Cortex of kidney (tissue), 1 donor: ENCODE measurements at places on chromosomes 4 and X.

DNA sequence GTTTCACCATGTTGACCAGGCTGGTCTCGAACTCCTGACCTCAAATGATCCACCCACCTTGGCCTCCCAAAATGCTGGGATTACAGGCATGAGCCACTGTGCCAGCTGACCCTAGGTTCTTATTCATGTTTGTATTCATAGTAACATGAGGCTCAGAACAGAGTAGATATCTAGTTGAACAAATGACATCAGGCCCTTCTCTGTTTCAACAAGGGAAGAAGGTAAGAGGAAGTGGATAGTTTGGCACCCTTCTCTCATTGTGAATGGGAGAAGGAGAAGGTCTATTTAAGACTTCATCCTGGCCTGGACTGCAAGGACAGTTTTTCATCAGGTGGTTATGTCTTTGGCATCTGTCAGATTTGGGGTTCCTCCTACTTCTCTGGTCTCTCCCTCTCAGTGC, 13.8 kb downstream of the GJB1 start:
- DNase-seq = no peak

DNA sequence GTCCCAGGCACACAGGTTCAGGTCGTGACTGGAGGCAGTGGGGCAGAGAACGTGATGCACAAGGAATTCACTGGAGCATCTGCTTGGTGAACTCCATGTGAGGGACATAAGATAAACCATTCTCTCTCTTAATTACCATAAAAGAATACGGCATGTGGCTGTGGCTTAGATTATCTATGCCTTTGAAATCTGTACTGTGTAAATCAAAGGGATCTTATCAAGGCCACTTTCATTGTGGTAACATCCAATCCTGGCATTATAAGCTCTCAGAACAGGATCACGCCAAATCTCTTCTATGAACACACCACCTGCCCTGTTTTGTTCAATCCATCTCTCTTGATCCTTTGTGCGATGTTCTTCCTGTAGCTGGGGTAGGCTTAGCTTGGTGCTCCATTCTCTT, 192.3 kb downstream of the SPATA18 start:
- DNase-seq = no peak

DNA sequence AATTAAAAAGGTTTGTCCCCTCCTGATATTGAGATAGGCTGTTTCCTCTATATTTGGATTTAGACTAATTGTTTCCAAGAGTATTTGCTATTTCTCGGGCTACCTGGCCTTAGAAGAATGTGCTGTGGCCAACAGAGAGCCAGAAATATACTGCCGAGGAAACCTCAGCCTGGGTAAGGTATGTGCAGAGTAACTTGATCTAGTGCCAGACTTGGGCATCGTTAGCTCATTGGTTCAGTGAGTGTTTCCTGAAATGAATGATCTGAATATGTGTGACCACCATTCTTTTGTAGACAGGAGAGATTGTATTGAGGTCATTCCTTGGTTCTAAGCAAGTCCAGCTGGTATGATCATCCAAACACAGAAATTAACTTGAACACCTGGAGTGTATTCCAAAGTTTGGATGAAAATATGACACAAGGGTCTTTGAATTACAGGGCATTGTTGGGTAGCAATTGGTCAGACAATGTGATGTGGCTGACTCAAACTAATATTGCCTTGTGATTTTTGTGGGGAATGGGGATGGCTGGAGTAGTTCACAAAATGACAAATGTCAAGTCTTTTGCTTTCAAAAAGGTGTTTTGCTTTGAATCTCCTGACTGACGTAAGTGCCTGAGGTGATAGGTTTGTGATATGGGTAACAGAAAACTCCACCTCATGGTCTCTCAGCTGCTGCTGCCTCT, 100.2 kb upstream of the CXCL13 start:
- no peak for DNase-seq

DNA sequence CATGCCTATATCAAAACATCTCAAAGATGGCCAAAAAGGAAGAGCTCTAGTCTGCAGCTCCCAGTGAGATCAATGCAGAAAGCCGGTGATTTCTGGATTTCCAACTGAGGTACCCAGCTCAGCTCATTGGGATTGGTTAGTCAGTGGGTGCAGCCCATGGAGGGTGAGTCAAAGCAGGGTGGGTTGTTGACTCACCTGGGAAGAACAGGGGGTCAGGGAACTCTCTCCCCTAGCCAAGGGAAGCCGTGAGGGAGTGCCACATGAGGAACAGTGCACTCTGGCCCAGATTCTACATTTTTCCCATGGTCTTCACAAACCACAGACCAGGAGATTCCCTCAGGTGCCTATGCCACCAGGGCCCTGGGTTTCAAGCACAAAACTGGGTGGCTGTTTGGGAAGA, 57.3 kb upstream of the FGF16 start:
- DNase-seq = no peak

DNA sequence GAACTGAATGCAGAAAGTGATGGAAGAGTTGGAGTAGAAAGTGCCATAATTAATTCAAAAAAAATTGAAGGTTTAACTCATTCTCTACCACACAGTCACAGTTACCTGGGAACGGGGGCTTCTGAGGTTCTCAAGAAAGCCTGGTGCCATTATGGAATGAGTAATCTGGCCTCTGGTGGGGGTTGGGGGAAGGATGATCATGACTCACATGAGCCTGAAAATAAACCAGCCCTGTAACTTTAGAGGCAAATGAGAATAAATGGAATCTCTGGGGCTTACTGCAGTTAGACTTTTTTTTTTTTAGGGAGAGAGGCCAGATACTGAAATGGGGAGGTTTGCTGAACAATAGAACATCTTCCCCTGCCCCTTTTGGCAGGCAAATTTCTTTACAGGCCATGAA, 55.3 kb downstream of the SOD3 start:
- DNase-seq = no peak

DNA sequence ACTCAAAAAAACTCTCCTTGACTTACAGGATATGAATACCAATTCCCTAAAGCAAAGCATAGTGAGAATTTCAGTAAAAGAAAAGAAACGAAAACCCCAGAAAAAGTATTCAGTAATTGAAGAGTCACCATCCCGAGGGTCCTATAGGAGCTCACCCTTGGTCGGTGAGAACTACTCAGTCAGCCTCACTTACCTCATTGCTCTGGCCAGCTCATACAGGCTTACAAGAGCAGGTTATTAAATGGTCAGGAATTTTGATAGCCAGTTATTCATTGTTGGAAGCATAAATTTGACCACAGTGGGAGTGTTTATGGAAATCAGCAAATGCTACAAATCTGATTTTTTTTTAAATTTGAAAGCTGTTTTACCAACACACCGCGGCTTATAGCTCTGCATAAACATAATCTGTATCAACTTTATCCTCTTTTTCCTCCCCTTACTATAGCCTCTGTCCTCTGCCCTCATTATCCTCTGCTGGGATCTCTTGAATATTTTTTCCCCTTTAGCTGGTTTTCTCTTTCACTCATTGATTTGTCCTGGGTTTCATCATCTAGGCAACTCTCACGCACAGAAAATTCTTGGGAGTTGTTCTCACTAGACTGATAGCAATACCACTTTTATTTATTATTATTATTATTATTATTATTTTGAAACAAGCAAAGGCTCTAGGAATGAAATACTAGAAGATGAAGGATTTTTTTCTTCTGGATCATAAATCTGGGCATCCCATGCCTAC, 11.0 kb upstream of the CXCL2 start:
- DNase-seq = no peak
